Stimulated activated CD4-positive, alpha-beta T cell treated with anti-CD3 and anti-CD28 coated beads, Interleukin-1b, Interleukin-23, amount 100 ng/mL, for 1 hour (primary cell): ENCODE measurements at places on chromosomes 6 and 20.

DNA sequence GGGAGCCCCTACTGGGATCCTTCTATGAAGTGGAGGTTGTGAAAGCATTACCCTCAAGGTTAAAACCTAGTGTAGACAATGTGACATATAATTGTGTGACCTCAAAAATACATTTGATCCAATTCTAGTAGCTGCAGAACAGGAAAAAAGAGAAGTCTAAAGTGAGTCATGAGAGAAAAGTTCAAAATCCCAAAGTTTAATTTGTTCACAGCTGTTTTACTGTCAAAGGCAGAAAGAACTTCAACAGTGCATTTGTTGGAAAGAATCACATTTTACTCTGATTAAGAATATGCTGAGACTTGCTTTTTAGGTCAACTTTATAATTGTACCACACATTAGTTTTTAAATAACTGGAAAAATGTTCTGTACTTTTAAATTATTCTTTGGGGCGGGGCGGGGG lies 1027.4 kb upstream of the FLRT3 start:
- DNase-seq = no peak

DNA sequence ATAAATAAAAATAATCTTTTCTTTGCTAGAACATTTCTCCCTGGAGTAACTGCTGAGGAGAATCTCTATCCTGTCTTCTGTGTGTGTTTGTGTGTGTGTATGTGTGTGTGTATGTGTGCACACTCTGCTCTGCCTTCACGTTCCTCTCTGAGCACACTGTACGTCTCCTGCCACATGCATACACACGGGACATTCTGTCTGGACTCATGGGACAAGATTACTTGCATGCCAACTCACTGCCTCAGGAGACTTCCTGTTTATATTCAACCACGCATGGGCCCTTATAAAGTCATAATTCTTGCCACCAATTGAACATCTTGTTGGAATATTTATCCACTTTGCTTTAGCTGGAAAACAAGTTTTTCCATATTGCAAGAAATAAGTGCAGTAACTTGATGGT lies 930.6 kb downstream of the KIF16B start:
- DNase-seq = no peak

DNA sequence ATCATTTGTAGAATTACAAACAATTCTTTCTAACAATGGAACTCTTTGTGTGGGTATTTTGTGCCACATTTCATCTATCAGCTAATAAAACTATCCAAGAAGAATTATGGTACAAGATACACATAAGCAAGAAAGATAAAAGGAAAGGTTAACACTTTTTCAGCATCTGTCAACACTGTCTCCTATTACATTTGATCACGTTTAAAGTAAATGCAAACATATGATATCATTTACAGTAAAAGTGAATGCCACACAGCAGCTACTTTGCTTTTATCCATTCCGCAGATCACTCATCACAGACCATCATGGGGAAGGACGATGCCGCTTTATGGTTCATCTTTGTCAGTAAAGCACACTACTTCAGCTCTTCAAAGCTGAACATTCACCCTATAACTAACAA lies 456.4 kb upstream of the MANEA start:
- no peak for DNase-seq

GRCh38 chr6:11732036-11732631 lies 46.5 kb downstream of the ADTRP start:
- no peak for DNase-seq

- no peak for DNase-seq
Measured at GRCh38 chr20:13170771-13171170, 50.3 kb upstream of the ISM1 start.

GRCh38 chr6:5786969-5787720 lies 219.6 kb downstream of the NRN1 start:
- no peak for DNase-seq

DNA sequence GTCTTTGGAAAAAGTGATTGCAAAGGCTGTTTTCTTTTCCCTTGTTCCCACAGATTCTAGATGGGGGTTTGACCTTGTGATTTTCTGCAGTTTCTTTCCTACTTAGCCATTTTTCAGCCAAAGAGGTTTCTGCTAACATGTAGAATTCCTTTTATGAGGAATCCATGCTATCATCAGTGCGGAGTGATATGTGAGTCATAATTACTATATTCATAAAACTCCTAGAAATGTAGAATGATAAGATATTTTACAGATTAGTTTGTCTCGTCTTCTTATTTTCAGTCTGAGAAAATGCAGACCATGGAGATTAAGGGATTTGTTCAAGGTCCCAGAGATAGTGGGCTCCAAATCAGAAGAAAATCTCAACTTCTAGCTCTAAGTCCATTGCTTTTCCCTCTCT lies 98.6 kb downstream of the KCNQ5 start:
- DNase-seq = no peak

DNA sequence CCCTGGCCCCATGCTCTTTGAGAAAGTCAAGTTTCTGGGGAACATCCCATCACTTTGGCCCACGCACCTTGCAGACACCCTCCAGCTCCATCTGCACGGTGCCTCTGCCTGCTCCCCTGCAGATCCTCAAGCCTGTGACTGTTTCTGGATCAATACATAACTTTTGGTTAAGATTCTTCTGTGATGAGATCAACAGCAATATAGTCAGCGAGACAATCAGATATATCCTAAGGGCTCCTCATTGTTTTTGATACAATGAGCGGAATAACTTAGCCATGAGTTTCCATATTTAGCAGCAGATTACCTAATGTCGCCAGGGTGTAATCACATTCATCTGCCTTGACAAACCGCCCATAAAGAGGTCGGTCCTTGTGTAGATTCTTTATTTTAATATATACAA lies 109.3 kb upstream of the MTHFD1L start:
- no peak for DNase-seq

- no peak for DNase-seq
Measured at GRCh38 chr20:62358171-62359042, 8.7 kb downstream of the LAMA5 start.

DNA sequence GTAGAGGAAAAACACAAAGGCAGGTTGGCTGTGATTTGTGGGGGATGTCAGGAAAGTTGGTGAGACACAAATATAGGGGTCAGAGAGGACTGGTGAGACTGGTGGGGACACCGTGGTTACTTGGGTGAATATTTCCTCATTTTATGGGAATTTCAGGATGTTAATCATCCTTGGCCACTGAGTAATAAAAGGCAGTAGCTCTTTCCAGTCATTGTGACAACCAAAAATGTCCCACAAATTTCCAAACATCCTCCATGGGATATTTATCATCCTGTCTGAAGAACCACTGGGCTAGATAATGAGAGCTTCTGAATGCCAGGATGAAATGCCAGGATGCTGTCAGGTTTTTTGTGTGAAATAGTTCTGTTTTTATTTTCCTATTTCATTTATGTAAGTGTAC lies 374.1 kb downstream of the CD109 start:
- DNase-seq = no peak

GRCh38 chr6:146914489-146915483 lies 289.4 kb upstream of the STXBP5 start:
- no peak for DNase-seq

DNA sequence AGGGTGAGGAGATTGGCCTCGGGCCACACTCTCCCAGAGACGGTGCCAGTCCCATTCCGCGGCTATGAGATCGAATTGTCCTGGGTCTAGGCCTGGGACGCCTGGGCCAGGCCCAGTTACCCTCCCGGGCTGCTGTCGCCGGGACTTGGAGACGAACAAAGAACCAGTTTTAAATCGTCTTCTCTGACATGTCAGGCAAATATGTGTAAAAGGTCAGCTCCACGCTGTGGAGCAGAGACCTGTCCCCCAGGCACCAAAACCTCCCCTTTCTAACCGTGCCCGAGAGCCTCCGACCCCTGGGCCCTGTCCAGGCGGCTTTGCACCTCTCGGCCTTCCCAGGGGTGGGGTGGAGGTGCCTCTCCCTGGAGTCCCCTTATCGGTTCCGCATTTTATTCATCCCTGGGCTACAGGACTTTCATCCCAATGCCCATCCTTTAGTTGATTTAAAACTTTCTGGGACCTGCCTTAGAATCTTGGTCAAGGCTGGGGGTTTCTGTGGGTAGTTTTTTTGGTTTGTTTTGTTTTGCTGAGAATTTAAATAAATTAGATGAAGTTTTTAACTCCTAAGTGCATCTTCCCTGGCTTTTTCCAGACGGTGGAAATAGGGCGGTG lies 5.8 kb upstream of the TFAP2A start:
- DNase-seq = no peak

DNA sequence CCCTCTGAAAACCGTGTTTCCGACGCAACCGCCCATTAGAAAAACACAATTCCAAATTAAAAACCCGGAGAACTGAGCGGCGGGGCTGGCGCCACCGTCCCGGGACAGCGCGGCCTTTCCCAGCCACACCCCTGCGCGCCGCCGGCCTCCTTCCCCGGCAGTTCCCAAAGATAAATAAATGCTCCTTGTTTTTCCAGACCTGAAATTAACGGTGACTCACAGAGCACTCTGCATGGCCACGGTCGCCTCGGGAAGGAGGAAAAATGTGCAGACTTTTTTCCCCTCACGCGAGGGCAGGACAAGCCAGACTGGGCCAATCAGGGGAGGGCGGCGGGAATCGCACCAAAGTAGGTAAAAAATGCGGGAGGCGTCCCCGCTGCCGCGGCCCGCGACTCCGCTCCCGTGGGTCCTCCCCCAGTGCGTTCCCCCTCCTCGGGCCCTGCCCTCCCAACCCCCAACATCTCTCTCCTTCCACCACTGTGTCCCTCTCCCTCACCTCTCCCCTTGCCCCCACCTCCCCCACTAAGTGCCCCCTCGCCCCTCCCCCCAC lies 828 bp upstream of the DSTN start:
- DNase-seq = no peak

DNA sequence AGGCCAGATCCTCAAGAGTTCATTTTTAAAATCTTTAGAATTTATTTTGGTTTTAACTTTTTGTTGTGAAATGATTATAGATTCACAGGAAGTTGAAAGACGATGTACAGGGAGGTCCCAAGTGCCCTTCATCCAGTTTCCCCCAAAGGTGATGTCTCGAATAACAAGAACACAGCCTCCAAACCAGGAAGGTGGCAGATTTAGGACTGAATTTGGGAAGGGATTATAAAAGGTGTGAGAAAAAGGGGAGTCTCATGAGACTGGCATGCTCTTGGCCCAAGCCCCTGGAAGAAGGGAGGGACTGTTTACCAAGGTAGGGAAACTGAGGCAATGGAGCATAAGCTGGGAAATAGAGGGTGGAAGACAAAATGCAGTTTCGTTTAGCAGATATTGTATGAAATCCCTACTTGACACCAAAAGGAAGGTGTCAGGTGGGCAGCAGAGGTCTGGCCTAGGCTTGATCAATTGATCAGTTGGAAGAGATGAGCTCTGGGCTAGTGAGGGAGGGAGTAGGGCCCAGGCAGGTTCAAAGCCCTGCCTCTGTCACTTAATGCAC lies 81.2 kb downstream of the BMP7 start:
- DNase-seq = no peak

- no peak for DNase-seq
Measured at GRCh38 chr6:61555993-61556392, 730.0 kb downstream of the KHDRBS2 start.

DNA sequence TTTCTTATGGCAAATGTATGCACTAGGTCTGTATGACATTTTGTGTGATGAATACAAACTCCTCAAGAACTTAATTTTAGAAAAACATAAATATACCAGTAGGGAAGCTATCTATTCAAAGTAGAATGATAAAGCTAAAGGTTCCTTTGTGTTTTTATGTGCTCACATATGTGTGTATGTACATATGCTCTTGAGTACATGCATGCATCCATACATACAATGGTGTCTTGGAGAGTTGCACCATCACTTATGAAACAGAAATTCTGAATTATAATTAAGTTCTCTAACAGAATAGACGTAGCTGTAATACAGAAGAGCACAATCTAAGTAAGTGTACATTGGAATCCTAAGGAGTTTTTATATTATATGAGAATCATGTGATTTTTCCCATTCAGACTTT lies 2.3 kb downstream of the NKAIN2 start:
- no peak for DNase-seq

GRCh38 chr20:35968930-35969329 lies 540 bp downstream of the CNBD2 start:
- DNase-seq = no peak

DNA sequence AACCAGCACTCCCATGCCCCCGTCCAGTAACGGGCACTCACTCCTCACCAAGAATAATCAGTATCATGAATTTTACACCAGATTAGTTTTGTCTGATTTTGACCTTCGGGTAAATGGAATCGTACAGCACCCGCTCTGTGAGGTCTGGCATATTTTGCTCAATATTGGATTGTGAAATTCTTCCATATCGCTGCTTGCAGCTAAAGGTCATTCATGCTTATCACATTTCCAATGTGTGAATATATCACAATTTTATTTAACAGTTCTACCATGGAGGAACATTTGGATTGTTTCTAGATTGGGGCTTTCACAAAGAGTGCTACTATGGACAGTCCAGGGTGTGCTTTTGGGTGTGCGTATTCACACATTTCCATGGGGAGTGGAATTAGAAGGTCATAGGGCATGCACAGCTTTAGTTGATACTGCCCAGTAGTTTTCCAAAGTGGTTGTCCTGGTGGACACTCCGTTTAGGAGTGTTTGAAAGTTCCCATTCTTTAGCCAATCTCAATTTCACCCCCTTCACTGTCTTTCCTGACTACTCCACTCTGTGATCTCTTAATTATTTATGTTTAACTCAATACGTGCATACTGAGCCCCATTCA lies 86.6 kb downstream of the ISM1 start:
- DNase-seq = no peak

DNA sequence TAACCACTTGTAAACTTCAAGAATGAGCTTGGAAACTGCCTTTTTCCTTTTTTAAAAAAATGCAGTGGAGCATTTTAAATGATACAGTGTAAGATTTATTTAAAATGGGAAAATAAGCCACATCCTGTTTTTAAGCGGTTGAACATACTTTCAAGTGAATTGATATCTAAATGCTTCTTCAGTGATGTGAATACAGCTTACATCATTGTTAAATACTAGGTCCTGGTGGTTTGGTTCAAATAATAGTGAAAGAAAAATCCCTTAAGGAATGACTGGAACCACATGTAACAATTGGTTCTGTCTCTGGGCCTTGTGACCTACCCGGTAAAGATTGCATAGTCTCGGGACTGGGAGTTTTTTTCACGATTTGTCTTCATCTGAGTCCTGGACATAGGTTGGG lies 44.2 kb downstream of the BMP6 start:
- DNase-seq = no peak
